ENCODE measurements at places on chromosomes 3 and 15.
A peak's percentile ranks its signal among the peaks of the same experiment; 100 is the strongest.

GRCh38 chr15:84795186-84795585 is 22.0 kb upstream of the ALPK3 start:
- no peak for DNase-seq

GRCh38 chr3:119589102-119589773 is 8.4 kb upstream of the PLA1A start:
- DNase-seq = no peak

DNA sequence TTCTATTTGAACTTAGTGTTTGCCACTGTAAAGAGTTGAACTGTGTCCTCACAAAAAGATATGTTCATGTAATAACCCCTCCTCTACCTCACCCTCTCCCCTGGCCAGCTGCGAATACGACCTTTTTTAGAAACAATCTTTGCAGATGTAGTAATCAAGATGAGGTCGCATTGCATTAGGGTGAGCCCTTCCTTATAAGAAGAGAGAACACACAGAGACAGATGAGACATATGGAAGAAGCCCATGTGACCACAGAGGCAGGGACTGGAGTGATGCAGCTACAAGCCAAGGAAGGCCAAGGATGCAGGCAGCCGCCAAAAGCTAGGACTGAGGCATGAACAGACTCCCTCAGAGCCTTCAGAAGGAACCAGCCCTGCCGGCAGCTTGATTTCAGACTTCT is 27.6 kb downstream of the GPR176 start:
- DNase-seq = no peak

GRCh38 chr3:65867463-65868210 is 171.1 kb downstream of the MAGI1 start:
- peak; percentile 39 for DNase-seq

DNA sequence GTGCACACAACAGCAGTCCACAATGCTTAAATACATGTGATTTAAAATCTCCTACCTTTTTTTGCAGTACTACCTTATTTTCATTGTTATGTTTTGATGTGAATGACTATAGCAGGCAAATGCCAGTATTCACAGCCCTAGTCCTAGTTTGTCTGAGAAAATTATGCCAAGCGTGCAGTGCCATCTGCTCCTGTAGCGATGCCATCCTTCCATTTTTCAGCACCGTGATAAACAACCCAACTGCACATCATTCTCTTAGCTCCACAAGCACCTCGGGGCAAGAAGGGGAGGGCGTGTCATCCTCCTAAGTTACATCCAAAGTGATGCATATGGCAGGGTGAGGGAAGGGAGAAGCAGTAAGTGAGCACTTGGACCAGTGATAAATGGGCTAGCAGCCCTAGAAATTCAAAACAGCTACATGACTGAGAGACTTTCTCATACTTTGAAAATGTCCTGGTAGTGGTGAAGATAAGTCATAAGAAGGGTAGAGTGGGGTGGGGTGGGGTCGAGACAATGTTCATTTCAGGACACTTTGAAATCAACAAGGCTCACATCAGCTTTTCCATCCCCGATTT is 198.8 kb downstream of the LSAMP start:
- peak; percentile 37 for DNase-seq

DNA sequence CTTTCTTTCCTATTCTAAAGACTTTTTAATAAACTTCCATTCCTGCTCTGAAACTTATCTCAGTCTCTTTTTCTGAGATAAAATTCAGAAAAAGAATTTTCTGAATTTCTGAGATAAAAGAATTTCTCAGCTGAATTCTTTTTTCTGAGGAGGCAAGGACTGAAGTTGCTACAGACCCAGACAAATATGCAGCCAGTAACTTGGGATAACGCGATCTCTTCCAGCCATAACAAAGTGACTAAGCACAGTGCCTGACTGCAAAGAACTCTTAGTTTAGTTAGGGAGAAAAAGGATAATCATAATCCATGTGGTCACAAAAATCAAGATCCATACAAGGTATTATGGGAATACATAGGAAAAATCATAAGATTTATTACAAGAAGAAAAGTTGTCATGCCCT is 222.0 kb upstream of the GAP43 start:
- DNase-seq = no peak

GRCh38 chr3:57064001-57064400 is 3.5 kb downstream of the SPATA12 start:
- DNase-seq = no peak

DNA sequence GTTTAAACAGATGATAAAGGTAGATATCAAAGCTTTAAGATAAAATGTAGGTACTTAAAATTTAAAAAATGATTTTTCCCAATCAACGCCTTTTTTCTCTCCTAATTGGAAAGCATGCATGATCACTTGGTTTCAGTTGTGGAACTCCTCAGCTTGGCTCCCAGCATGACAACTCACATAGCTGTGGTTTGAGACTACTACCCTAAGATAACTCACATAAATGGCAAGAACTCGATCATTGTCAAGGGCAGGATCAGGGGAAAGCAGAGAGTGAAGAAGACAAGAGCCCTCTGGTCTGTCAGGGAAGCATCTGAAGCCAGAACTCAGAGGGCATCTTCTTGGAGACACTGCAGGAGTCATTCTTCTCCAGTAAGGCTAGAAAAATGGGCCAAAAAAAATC is 516.7 kb downstream of the NTRK3 start:
- no peak for DNase-seq

- no peak for DNase-seq
These were observed 78.9 kb downstream of the CPN2 start for GRCh38 chr3:194272221-194272620.

DNA sequence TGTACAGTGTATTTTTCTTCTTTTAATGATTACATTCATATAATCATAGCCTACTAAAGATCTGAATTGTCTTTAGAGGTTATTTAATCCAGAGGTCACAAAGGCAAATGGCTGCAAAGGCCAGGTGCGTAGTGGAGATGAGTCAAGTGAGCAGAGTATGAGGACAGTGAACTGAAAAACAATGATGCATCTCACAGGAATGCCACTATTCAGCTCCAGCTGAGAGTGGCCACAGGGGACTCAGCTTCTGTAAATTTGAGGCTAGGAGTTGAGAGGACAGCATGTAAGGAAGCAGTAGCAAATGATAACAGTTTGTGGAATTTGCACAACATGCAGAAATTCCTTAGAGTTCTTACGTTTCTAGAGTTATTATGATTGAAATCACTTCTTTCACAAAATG is 50.4 kb downstream of the COL6A5 start:
- DNase-seq = no peak

Measured in DMS 273 treated with DMSO at 0.1 percent for 48 hours (cell line).